Activated naive CD8-positive, alpha-beta T cell treated with anti-CD3 and anti-CD28 coated beads for 36 hours (primary cell): ENCODE measurements at places on chromosomes 1 and 21. TPM values are rescaled to one million over a fixed set of nuclear protein-coding genes. Genes with fewer than 3 reads are reported as not detected.

DNA sequence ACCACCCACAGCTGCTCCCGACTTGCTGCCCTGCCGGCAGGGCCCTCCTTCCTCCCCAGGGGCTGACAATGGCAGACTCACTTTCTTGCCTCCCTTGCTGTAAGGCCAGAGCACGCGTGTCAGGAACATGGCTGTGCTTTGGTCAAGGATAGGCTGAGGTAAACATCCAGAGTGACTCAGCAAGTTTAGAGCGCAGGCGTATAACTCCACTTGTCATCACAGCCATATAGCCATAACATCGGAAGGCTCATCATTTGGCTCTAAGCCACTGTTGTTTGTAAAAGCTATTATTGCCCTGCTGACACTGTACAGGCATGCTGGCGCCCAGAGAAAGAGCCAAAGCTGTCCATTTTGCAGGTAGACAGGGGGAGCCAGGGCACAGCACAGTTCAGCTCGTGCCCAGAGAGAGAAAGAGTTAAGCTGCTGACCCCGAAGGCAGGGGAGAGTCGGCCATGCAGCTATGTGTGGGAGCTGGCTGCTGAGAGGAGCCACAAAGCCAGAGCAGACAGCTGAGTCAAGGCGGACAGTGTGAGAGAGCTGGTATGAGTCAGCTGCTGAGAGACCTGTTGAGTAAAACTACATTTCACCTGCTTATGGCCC, 60.6 kb downstream of the GNG4 start:
- H3K4me3 ChIP-seq = no peak overlapping the region
- peaks cover 6% of the 10 kb centered on the region for H3K4me1 ChIP-seq
- H3K36me3 ChIP-seq = peaks cover 4% of the 10 kb centered on the region
- peaks cover 24% of the 10 kb centered on the region for H3K27me3 ChIP-seq
- DNase-seq = no peak

DNA sequence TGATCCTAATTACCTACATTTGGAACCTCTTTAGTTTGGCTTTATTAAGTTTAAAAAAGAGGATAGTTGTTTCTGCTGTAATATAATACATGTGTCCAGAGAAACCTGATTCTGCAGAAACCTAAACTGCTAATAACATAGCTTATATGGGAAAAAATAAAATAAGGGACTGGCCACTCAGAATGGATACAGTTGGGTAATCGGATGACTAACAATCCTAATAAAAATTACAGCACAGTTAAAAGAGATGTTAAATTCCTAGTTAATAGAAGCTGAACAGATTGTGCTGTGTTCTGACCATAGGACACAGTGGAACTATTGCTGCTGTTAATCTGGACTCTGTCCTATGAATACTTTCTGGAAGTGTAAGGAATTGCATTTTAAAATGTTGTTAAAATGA, 16.0 kb downstream of the ARV1 start:
- H3K4me3 ChIP-seq = no peak overlapping the region
- DNase-seq = no peak
- H3K4me1 ChIP-seq = peaks cover 2% of the 10 kb centered on the region
- no peaks in the 10 kb centered on the region for H3K27me3 ChIP-seq
- H3K27ac ChIP-seq = no peak overlapping the region

- H3K27me3 ChIP-seq = peaks cover 11% of the 10 kb centered on the region
- no peak overlapping the region for H3K4me3 ChIP-seq
- DNase-seq = no peak
- no peaks in the 10 kb centered on the region for H3K36me3 ChIP-seq
- H3K4me1 ChIP-seq = peaks cover 1% of the 10 kb centered on the region
- H3K27ac ChIP-seq = no peak overlapping the region
Measured at GRCh38 chr1:157842939-157843338, 1.3 kb upstream of the CD5L start.

GRCh38 chr1:15510611-15511405, 13.2 kb downstream of the CASP9 start:
- DNase-seq = no peak
- H3K27me3 ChIP-seq = no peaks in the 10 kb centered on the region
- no peak overlapping the region for H3K4me3 ChIP-seq
- H3K27ac ChIP-seq = no peak overlapping the region
- peaks cover 3% of the 10 kb centered on the region for H3K36me3 ChIP-seq

The MYOC gene
- not detected for total RNA-seq

The TFF2 gene
- total RNA-seq = not detected

DNA sequence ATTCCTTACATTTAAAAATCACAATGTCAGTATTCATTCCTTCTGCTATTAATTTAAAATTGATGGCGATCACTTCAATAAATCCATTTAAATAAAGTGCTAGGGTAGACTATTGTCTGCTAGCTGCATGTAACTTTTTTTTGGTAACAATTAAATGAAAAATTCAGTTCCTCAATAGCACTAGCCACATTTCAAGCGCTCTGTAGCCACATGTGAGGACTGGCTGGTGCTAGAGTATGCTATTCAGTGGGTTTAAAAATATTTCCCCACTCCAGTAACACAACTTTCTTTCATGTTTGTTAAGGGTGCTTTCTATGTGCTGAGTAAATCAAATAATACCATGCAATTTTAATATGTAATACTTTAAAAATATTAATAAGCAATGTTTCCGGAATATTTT, 108.2 kb downstream of the LTN1 start:
- peaks cover 14% of the 10 kb centered on the region for H3K36me3 ChIP-seq
- H3K4me1 ChIP-seq = peaks cover 12% of the 10 kb centered on the region
- H3K27ac ChIP-seq = peak overlapping the region; percentile 99
- H3K27me3 ChIP-seq = peaks cover 4% of the 10 kb centered on the region
- DNase-seq = no peak

- DNase-seq = no peak
- H3K27ac ChIP-seq = peak overlapping the region; percentile 34
- H3K36me3 ChIP-seq = no peaks in the 10 kb centered on the region
- H3K4me1 ChIP-seq = no peaks in the 10 kb centered on the region
Measured at GRCh38 chr1:178629252-178630154, 95.5 kb upstream of the RALGPS2 start.

- no peak overlapping the region for H3K4me3 ChIP-seq
- H3K27me3 ChIP-seq = peaks cover 8% of the 10 kb centered on the region
- H3K27ac ChIP-seq = no peak overlapping the region
- no peaks in the 10 kb centered on the region for H3K36me3 ChIP-seq
Measured at GRCh38 chr1:30856260-30856790, 52.2 kb downstream of the SDC3 start.

GRCh38 chr1:192747301-192747700, 61.5 kb upstream of the RGS2 start:
- no peaks in the 10 kb centered on the region for H3K4me1 ChIP-seq
- no peaks in the 10 kb centered on the region for H3K36me3 ChIP-seq
- no peaks in the 10 kb centered on the region for H3K27me3 ChIP-seq

DNA sequence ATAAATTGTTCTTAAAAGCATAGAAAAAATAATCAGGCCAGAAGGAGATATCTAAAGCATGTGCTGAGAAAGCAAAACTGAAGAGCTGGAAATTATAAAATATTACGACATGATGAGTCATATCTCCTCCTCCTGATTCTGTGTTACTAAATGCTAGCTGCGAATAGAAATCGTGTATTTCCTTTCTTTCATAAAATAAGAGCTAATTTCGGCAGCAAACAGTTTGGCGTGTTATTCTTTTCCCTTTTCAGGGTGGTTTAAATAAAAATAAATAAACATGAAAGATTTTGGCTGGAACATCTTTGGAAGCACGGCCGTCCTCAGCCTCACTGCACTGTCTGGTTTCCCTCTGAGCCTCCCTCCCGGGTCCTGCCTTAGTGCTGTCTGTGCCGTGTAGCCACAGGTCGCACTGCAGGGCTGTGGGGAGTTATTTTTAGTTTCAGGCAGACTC, 56.0 kb downstream of the ADARB1 start:
- H3K4me3 ChIP-seq = no peak overlapping the region
- DNase-seq = no peak
- H3K36me3 ChIP-seq = peaks cover 6% of the 10 kb centered on the region
- H3K27ac ChIP-seq = peak overlapping the region; percentile 39

DNA sequence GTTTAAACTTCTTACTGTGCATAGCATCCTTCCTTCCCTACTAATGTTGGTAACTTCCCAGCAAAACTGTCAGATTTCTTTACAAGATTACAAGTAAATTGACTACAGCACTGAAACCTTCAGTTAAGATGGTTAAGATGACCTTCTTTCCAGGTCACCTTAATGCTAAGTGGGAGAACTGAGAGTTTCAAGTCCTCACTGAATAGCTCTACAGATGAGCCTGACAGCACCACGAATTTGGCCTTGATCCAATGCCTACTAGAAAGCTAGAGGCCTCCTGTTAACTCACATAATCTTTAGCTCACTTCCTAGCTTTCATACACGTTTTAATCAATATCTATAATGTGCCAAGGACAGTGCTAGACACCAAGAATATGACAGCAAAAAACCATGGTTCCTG, 276.0 kb upstream of the PLD5 start:
- H3K4me3 ChIP-seq = no peak overlapping the region
- peaks cover 4% of the 10 kb centered on the region for H3K27me3 ChIP-seq
- H3K27ac ChIP-seq = no peak overlapping the region
- H3K4me1 ChIP-seq = no peaks in the 10 kb centered on the region
- no peak for DNase-seq

GRCh38 chr1:190452272-190452848, 25.3 kb downstream of the BRINP3 start:
- no peaks in the 10 kb centered on the region for H3K4me1 ChIP-seq
- H3K4me3 ChIP-seq = no peak overlapping the region
- no peak for DNase-seq

DNA sequence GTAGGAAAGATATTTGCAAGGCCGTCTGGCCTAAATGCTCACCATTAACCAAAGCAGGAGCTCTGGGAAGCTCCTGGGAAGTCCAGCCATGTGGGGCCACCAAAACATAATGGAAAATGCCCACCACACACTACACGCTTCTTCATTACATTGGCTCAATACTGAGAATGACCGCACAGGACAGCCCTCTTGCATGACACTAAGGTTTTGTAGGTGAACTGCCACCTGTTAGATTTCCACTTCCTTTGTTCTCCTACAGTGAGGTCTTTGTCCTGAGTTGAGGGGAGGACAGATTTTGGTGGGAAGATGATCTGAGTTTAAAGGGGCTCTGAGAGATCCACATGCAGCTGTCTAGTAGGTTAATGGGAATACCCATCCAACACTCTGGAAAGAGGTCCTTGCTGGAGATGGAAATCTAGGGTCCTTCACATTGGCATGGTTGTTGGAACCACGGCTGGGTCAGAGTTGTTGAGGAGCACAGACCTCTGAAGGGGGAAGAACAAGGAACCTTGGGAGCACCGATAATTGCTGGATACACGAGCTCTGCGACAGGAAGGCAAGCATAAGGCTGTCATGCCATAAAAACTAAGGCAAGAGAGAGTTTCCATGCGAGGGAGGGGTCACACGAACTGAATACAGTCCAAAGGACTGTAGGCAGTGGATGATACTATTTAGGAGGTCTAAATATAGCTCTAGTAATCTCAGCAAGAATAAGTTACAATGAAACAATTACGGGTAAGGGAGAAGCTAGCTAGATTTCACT, 105.5 kb upstream of the IRF2BP2 start:
- peaks cover 13% of the 10 kb centered on the region for H3K4me1 ChIP-seq
- H3K36me3 ChIP-seq = no peaks in the 10 kb centered on the region
- no peak overlapping the region for H3K4me3 ChIP-seq
- H3K27me3 ChIP-seq = no peaks in the 10 kb centered on the region
- no peak for DNase-seq

DNA sequence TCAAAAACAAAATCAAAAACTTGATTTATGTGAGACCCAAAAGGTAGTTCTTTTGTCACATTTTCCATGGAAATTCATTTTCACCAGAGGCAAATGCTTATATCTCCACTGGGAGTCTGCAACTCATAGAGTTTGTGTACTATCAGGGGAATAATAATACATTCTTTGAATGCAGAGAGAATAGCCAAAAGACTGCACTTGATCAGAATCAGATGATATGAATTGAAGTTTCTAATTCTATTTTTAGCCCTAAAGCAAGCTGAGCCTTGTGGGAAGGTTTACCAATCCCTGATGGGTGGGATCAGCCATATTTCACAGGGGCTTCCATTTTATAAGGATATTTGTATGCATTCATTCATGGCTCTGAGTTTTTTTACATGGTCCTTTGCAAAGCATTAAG, 49.6 kb downstream of the TSEN15 start:
- H3K4me3 ChIP-seq = no peak overlapping the region
- H3K27me3 ChIP-seq = no peaks in the 10 kb centered on the region
- H3K27ac ChIP-seq = no peak overlapping the region
- no peak for DNase-seq
- no peaks in the 10 kb centered on the region for H3K4me1 ChIP-seq
- peaks cover 32% of the 10 kb centered on the region for H3K36me3 ChIP-seq

The TBX19 gene
- total RNA-seq = 0.56 TPM

GRCh38 chr1:51574796-51575195, 42.1 kb upstream of the OSBPL9 start:
- no peak overlapping the region for H3K4me3 ChIP-seq
- no peak overlapping the region for H3K27ac ChIP-seq
- H3K27me3 ChIP-seq = no peaks in the 10 kb centered on the region
- peaks cover 1% of the 10 kb centered on the region for H3K36me3 ChIP-seq
- DNase-seq = no peak
- peaks cover 31% of the 10 kb centered on the region for H3K4me1 ChIP-seq

GRCh38 chr1:112852276-112852675, 103.7 kb downstream of the SLC16A1 start:
- no peak overlapping the region for H3K4me3 ChIP-seq
- no peak overlapping the region for H3K27ac ChIP-seq
- H3K4me1 ChIP-seq = no peaks in the 10 kb centered on the region
- H3K27me3 ChIP-seq = peaks cover 71% of the 10 kb centered on the region

DNA sequence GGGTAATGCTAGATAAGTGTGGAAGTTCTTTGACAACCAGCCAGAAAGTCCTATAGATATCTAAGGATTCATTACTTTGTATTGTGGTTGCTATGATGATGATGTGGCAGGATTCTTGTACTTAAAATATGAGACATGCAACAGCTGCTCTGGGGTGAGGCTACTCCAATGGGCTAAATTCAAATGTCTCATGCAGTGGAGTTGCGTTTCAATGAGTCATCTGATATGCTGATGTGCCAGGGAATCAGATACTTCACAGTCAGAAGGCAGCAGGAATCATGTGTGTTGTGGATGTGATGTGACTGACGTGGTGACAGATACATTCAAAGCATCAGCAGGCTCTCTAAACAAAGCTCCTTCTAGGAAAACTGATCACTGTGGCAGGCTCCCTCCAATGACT, 66.5 kb downstream of the TSEN15 start:
- H3K4me3 ChIP-seq = no peak overlapping the region
- no peak for DNase-seq
- no peak overlapping the region for H3K27ac ChIP-seq
- no peaks in the 10 kb centered on the region for H3K27me3 ChIP-seq

GRCh38 chr1:203589595-203589994, 37.0 kb upstream of the ATP2B4 start:
- H3K4me3 ChIP-seq = no peak overlapping the region
- no peaks in the 10 kb centered on the region for H3K27me3 ChIP-seq
- H3K4me1 ChIP-seq = peaks cover 7% of the 10 kb centered on the region
- no peak overlapping the region for H3K27ac ChIP-seq
